Tracheal epithelial cell (primary cell): ENCODE measurements at places on chromosomes 3 and 15. TPM values are rescaled to one million over a fixed set of nuclear protein-coding genes. Genes with fewer than 3 reads are reported as not detected.

PLSCR5 gene
- not detected in 2 replicates for total RNA-seq

PAQR5 gene
- total RNA-seq: 0.21 and 14.5 TPM in 2 replicates

FSIP1 gene
- 9.4 and 14.5 TPM in 2 replicates for total RNA-seq

LEKR1 gene
- under 0.01 TPM in 1 of 2 replicates, not detected in the other for total RNA-seq

CHRD gene
- total RNA-seq: 0.48 TPM in 1 of 2 replicates, not detected in the other

KCNMB2 gene
- not detected in 2 replicates for total RNA-seq

SLC28A1 gene
- not detected in 2 replicates for total RNA-seq

AGBL1 gene
- total RNA-seq: not detected in 2 replicates

CELF6 gene
- 0.21 and 0.24 TPM in 2 replicates for total RNA-seq

LCMT2 gene
- 3.9 and 7.0 TPM in 2 replicates for total RNA-seq

TMOD2 gene
- total RNA-seq: 4.3 and 5.5 TPM in 2 replicates

NEDD4 gene
- 27.3 and 32.5 TPM in 2 replicates for total RNA-seq

WDR49 gene
- 0.72 and 2.1 TPM in 2 replicates for total RNA-seq

SLC9C1 gene
- total RNA-seq: under 0.01 and 0.43 TPM in 2 replicates

PP2D1 gene
- total RNA-seq: not detected in 2 replicates

CLDN16 gene
- 1.3 and 10.4 TPM in 2 replicates for total RNA-seq

FAM107A gene
- total RNA-seq: 0.24 TPM in 1 of 2 replicates, not detected in the other

MRPS25 gene
- 17.3 and 19.5 TPM in 2 replicates for total RNA-seq

CCDC13 gene
- total RNA-seq: under 0.01 and 0.64 TPM in 2 replicates

CNTN4 gene
- 0.21 TPM in 1 of 2 replicates, not detected in the other for total RNA-seq

ALG1L2 gene
- total RNA-seq: not detected in 2 replicates

CPEB1 gene
- under 0.01 TPM in 1 of 2 replicates, not detected in the other for total RNA-seq

DLEC1 gene
- not detected in 2 replicates for total RNA-seq

RLBP1 gene
- total RNA-seq: 0.96 TPM in 1 of 2 replicates, not detected in the other

LRTM1 gene
- not detected in 2 replicates for total RNA-seq

SQOR gene
- 302 and 378 TPM in 2 replicates for total RNA-seq

RBPMS2 gene
- total RNA-seq: not detected in 2 replicates

GOLGA6D gene
- not detected in 2 replicates for total RNA-seq

MOBP gene
- total RNA-seq: not detected in 2 replicates

MASP1 gene
- under 0.01 TPM in 1 of 2 replicates, not detected in the other for total RNA-seq

ILDR1 gene
- 0.96 and 2.6 TPM in 2 replicates for total RNA-seq

SLC6A11 gene
- total RNA-seq: 2.7 and 3.2 TPM in 2 replicates

SYNM gene
- total RNA-seq: 0.21 and 0.24 TPM in 2 replicates
